ENCODE measurements at places on chromosomes 4 and X.

DNA sequence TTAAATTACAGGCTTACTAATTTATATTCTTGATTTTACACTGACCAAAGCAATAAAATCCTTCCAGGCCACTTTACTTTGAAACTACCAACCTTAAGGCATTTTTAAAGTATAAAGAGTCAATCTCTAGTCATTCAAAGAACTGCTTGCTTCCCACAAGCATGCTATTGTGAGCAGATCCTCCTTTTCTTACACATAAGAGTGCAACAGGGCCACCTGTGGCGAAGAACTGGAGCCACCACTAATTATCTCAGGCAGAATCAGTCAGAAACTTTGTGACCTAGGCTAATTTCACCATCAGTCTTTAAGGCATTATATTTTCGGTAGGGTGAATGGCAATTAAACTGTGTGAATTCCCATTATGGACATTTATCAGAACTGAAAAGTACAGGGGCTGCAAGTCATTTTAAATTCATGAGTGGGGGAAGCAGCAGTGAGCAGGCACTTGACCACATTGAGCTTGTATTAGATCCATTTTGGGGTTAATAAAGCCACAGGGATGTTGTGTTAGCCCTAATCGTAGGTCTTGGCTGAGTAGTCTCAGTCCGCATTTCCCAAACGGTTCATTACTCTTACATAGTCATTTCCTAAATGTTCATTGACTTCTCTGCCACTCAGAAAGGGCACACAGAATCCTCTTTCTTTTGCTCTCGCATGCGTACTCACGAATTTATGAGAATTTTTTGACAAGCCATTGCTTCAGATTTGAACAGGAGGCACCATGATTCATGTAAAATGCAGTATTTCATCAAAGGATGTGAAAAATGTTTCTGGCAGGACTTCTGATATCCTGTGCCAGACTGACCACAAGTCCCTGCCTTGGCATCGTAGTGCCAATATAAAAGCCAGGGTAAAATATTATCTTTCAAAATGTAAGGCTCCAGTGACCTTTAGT lies 39.8 kb downstream of the NPY2R start:
- DNase-seq: no peak

DNA sequence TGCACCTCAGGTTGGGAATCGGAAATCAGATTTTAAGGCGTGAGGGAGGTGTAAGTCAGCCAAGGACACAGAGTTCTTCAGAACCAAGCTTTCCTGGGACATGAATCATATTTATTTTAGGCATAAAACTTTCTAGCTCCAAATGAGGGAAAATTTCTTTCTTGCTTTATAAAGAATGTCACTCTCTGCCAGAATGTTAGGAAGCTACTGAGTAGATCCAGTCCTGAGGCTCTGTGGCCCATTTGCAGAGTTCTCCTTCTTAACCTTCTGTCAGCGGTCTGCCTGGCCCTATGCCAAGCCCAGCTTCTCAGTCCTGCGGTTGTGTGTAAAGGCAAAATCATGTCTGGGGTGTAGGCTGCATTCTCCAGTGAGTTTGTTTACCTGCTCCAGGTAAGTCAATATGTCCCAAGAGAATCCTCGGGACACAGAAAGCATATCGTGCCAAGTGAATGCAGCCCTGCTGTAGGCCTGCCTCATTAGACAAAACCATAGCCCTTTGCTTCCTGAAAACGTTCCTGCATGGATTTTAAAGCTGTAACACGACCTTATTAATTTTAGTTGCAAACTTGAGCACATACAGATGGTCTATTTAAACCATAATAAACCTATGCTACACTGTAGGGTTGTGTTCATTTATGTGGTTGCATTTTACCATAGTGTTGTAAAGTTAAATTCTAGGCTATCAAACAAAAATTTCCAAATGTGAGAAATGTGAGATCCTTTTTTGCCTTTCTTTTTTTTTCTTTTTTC lies 29.2 kb upstream of the CCNI start:
- peak; percentile 82 for DNase-seq

DNA sequence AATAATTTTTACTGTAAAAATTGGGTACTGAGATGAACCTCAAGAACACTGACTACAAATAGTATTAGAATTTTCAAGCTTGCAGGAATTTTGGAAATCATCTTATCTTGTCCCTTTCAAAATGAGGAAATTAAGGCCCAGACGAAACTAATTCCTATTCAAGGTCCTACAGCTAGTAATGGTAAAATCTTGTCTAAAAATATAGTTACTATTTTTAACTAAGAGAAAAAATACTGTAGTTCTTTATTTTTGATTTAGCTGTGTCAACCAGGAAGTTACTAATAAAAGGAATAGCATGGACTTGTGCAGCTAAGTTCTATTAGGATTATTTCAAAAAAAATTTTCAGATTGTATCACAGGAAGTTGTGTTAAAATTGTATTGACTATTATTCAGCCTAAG lies 12.7 kb downstream of the PRIMPOL start:
- no peak for DNase-seq

- DNase-seq: no peak
Observed at GRCh38 chrX:34197946-34198345, 65.8 kb upstream of the FAM47A start.

DNA sequence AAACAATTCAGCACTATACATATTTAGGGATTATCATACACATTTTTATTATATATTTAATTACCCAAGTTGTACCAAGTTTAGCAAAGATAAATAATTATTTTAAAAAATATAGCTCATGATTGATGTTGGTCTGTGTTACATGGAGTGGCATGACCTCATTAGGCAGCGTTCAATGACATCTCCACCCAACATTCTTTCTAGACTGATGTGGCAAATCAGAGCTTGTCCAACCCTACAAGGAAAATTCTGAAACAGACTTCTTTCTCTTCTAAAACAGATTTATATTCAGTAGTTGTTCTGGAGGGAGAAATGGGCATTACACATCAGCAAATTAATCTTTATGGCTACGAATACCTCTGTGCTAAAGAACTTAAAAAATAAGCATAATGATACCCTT lies 189.7 kb downstream of the PDGFC start:
- no peak for DNase-seq

- DNase-seq: no peak
Observed at GRCh38 chr4:41425650-41426049, 112.3 kb upstream of the LIMCH1 start.

DNA sequence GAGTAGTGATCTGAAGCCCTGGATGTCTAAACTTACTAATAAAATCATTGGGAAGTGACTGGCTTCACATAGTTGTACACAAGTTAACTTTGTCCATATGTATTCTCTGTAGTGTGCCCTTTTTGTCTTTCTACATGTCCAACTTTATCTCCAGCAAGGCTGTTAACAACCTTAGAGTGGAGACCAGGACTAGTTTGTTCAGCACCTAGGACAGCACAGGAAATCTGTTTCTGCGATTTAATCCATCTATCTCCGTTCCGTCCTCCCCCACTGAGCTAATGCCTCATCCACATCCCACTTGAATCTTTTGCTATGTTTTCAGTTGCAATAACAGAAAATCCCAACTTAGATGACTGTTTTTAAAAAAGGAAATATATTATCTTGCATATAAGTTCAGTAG lies 3.4 kb upstream of the ARR3 start:
- no peak for DNase-seq

DNA sequence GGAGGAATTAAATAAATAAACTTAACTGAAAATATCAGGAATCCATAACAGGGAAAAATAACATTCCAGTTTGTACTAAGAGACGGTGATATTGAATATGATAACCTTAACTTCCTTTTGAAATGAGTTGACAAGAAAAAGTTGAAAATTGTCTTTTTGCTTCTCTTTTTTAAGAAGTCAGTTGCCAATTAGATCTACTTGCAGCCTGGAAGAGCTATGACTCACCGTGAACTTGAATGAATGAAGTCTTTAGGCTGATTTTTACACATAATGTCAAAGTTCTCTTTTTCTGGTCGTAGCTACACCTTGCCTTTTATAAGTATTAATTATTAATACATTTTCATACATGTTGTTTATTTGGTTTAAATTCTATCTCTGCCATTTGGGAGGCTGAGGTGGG lies 94.4 kb upstream of the HPGD start:
- no peak for DNase-seq

DNA sequence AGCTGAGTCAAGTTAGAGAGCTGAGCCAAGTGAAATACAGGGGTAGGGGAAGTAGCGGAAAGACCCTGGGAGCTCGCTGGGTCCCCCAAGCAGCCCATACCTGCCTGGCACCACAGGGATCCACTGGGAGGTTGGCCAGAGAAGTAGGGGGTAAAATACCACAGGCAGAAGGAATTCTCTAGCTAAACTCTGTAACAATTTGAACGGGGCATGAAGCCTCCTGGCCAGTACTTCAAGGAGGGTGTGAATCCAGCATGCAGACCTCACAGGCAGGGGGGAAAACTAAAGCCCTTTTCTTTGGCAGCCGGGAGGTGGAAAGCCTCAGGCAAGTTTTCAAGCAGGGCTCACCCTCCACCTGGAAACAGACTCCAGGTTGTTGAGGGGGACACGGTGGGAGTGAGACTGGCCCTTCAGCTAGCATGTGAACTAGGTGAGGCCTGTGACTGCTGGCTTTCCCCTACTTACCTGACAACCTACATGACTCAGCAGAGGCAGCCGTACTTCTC lies 3.7 kb upstream of the UGT2A1 start:
- no peak for DNase-seq

GRCh38 chr4:37109756-37110155 lies 134.8 kb upstream of the NWD2 start:
- no peak for DNase-seq

DNA sequence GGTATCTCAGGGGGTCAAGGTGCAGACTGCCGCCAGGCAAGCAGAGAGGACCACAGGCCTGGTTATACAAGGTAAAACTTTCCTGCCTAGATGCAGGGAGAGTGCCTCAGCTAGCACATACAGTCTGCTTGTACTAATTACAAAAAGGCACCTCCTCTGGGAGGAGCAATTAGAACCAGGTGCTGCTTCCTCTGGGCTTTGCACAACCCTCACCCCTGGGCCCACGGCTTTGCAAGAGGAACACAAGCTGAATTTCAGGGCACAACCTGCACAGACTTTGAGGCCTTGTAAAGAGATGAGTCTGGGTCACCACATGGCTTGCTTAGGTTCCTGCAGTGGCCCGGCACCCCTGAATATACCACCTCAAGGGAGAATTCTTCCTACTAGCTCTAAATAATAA lies 9.2 kb upstream of the CITED1 start:
- DNase-seq: no peak

DNA sequence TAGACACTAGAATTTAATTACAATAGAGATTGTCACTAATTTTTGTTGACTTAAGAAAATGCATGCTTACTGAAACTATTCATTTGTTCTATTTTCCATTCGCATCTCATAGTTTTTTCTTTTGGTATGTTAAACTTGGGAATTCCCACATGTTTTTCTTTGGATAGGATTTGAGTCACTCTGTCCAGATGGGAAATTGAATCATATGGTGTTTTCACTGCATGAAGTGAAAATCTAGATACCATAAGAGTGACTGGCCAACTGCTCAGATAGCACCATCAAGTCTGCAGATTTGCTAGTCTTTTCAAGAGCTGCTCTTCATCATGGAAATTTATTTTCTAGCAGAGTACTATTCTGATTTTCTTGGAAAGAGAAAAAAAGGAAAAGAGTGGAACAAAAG lies 172.6 kb downstream of the FAM47B start:
- DNase-seq: no peak

- no peak for DNase-seq
Observed at GRCh38 chr4:12041828-12042227, 613.1 kb upstream of the HS3ST1 start.

DNA sequence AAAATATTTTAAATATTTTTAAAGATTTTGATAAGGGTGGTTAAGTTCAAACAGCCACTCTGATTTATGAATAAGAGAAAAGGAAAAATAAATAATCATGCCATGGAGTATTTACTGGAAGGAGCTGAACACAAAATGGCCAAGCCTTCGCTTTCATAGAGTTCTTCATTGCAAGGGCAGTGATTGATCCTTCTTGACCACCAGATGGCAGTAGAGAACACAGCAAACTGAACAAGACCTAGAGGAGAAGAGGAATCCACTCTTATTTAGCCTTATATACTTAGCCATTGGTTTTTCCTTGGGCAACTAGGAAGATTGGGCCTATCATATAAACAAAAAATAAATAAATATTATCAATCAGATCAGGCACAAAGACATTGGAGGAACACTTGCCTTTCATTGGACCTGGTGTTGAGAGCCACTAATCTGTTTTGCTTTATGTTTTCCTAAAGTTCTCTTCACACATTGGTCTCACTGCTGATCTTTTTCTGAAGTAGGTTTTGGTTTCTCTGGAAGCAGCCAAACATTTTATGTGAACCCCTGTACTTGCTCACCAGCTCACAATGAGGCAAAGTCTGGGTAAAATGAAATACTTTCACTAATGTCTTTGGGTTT lies 58.1 kb upstream of the PARM1 start:
- peak; percentile 72 for DNase-seq

DNA sequence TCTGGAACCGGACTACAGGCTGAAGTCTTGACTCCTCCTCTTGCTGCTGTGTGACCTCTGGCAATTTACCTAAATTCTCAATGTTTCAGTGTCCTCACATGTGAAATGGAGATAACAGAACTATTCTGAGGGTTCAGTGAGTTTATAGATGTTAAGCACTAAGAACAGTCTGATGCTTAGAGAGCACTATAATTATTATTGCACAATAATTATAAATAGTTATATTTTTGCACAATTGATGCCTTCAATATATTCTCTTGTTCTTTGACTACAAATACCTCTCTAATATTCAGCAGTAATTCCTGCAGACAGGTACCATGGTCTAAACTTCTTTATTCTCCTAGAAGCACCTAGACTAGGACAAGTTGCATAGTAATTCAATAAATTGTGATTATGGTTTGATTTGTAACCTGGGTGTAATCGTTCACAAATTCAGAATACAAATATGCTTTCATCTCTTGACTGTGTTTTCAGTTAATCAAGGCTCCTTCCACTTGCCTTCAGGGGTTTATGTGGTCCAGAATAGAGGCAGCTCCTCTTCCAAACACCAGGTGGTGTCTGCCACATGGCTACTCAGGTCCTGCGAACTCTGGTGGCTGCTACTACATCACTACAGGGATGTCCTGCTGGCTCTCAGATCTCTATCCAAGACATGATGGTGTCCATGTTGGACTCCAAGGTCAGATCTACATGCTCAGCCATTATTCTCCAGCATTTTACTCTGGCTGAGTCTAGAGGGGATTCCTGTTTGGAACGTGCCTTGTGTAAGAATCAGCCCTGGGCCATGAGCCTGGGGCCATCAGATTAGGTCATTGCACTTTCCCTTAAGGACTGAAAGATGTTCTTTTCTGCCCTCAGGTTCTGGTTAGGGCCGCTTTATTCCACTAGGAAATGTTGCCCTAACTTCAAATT lies 103.4 kb downstream of the QRFPR start:
- no peak for DNase-seq

- peak; percentile 75 for DNase-seq
Observed at GRCh38 chrX:103063191-103063845, 653 bp downstream of the BEX1 start.

GRCh38 chr4:83582289-83582785 lies 46.4 kb downstream of the GPAT3 start:
- DNase-seq: peak; percentile 68

Data from G401 (cell line).